Cerebellar nuclear complex (tissue), 1 donor: ENCODE measurements at places on chromosomes 2 and 18.

DNA sequence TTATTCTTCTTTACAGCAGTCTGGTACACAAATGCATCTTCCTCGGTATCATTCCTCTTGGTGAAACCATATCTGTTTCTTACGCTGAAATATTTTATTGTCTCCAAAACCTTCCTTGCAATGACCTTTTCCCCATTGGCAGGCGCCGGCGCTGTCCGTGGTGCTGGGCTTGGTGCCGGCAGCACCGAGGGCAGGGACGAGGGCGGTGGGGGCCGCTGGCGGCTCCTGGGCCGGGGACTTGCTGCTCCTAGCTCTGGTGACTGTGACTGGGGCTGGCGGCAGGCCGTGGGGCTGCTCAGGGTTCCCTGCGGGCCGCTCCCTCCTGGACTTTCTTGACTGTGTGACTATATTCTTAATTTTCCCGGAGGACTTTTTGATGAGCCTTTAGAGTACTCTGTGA is 72.5 kb downstream of the GPR39 start:
- no peak for DNase-seq

DNA sequence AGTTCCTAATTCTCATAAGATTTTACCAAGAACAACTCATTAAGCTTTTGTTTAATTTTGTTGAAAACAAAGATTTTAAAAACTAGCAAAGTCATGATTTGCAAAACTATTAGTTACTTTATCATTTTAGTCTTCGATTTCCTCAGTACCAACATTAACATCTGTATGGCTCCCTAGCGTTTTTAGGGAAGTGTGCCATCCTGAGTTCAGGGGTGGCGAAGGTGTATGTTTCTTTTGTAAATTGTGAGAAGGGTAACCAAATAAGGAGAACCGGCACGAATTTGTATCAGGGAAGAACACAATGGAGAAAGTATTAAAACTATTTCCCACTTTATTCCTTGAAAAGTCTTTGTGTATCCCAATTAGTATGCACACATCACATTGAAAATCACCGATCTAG is 419.9 kb downstream of the DSC3 start:
- DNase-seq, result no peak

DNA sequence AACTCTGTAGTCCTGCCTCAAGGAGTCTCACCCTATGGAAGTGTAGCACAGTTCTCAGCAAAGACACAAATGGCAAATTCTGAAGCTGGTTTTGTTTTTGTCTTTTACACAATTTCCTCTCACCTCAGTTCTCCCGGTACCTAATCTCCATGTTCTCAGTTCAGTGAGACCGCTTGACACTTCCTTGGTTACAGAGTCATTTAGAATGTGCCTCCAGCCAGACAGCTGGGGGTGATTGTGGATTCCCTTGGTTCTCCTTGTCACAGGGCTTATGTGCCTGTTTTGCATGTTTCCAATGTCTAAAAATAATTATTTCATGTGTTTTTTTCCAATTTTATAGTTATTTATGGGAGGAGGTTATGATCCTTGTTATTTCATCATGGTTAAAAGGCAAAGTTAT is 379.5 kb upstream of the MAP2 start:
- no peak for DNase-seq

DNA sequence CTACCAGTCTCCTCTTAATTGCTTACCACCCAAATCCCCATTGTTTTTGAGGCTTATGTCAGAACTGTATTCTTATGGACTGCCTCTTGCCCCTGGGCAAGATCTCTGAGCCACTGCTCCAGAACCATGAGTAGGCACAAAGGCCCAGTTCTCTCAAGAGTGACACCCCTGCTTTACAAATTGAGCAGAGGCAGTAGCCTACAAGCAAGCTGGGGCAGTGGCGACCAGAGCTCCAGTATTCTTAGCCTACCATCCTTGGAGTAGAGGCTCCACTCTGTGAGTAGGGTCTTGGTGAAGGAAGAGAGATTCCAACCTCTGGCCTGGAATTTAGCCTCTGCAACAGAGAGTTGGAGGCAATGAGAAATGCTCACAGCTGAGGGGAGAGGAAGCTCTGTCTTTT is 36.5 kb downstream of the WDR75 start:
- no peak for DNase-seq

GRCh38 chr2:232569541-232569940 is 19.1 kb downstream of the EIF4E2 start:
- DNase-seq, result no peak

GRCh38 chr2:25903216-25903776 is 25.0 kb upstream of the ASXL2 start:
- no peak for DNase-seq
